CD8-positive, alpha-beta memory T cell (primary cell): ENCODE measurements at places on chromosomes 1 and 21.
A peak's percentile ranks its signal among the peaks of the same experiment; 100 is the strongest.

DNA sequence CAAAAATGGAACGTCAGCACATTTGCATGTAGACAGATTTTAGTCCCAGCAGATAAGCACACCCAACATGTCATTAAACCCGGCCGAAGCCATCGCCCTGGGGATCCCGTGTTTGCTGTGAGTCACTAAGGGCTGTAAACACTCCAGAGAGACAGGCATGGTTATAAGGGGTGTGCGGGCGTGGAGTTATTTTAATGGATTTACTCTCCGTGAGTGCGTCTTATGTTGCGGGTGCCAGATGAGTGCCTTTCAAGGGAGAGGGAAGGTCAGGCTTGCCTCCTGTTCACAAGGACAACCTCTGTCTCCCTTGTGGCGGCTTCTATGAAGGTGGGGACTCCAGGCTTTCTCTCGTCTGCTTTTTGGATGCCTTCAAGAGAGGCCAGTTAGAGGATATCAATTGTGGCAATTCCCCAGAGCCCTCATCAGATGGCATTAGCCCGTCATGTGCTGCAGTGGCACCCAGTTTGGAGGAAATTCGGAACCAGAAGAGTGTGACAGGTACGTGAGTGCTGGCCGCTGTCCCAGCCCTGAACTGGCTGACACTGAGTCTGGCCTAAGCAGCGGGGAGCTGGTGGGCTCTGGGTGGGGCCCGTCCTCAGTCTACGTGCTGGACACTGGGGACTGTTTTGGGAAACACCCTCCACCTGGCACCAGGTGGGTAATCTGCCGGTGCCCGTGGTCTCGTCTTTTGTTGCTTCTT is 223.8 kb upstream of the TMEM51 start:
- DNase-seq: no peak

- DNase-seq: no peak
Measured at GRCh38 chr21:17359781-17360180, 153.1 kb upstream of the CXADR start.

- no peak for DNase-seq
Measured at GRCh38 chr1:90616395-90616794, 100.7 kb downstream of the BARHL2 start.

- DNase-seq: peak; percentile 2
Measured at GRCh38 chr1:21703318-21703963, 34.3 kb upstream of the RAP1GAP start.

DNA sequence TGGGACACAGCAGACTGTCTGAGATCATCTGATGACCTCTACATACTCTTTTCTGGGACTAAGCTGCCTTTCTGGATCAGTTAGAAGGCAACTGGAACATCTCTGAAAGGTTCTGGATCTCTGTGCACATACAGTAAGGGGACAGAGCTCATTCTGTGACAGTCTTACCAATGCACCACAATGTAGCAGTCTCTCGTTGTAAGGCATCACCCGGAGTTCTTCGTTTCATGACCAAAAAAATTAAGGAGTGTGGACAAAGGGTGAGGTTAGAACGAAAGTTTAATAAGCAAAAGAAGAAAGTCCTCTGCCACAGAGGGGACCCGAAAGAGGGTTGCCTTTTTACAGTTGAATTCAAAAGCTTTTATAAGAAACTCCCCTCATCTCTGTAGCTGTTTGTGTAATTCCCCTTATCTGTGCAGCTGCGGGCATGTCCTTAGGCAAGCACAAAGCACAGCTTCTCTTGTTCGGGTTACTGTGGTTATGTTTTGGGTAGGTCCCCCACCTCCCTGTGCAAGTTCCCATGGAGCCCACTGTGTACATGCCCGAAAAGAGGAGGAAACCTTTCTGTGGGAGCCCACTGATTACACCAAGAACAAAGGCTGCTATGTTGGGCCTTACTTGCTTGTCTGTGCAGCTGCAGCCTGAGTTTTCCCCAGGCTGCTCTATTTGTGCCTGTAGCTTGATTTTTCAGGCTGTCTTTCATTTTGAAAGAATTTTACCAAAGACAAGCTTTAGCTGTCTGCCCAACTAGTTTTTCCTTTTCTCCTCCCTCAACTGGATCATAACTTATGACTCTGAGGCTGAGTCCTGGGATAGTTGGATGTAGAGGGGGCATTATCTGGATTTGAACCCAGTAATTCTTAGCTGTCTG is 53.1 kb upstream of the CACNA1E start:
- DNase-seq: no peak

DNA sequence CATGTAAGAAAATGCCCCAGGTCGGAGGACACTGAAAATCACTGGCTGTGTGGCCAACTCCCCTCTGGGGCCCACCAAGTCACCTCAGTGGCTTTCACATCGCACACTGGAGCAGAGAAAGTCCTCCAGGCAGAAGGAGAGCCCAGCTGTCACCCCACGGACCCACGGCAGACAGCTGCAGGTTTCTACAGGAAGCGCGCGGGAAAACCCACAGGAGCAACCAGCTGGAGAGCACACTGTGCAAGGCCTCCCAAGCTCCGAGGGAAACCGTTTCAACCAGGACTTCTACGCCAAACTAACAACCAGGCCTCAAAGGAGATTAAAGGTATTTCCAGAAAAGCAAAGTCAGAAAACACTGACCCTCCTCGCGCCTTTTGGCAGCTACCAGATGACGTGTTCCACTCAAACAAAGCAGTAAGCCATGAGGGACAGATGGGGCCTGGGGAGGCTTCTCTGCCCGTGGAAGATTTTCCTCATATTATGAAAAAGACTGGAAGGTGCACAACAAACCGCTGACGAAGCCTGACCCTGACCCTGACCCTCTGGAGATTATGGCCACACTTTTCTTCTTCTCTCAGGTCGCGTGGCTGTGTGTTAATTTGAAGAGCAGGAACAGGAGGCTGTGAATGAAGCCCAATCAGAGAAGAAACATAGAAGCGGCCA is 21.0 kb downstream of the WDR4 start:
- no peak for DNase-seq

- DNase-seq: no peak
Measured at GRCh38 chr1:174744886-174745285, 254.9 kb upstream of the CACYBP start.

GRCh38 chr1:183150445-183150844 is 35.6 kb upstream of the LAMC2 start:
- no peak for DNase-seq

- no peak for DNase-seq
Measured at GRCh38 chr1:64563958-64564565, 94.1 kb downstream of the CACHD1 start.

DNA sequence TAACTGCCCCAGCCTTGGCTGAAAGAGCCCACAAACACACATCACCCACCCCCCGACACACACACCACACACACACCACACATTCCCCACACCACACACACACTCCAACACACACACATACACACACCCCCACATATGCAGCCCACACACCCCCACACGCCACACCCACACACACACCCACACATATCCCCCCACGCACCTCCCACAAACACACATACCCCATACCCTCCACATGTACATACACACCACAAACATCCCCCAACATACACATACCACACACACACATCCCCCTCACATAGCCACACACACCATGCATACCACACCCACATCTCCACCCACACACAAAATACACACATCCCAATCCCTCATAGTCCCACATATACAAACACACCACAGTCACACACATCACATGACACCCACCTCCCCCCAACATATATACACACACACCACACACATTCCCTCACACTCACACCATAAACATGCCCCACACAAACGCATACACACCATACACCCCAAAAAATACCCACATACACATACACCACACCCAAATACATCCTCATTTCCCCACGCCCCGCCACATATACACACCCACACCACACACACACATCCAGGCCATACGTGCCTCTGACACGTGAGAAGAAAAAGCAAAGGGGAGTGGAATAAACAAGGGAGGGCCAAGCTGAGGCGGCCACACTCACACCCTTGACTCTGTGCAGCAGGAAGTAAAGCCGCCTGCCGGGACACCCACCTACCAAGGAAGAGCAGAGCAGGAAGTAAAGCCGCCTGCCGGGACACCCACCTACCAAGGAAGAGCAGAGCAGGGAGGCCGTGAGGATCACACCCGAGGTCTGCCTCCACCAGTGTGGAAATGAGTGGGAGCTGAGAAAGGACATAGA is 53.7 kb downstream of the HSF2BP start:
- no peak for DNase-seq

DNA sequence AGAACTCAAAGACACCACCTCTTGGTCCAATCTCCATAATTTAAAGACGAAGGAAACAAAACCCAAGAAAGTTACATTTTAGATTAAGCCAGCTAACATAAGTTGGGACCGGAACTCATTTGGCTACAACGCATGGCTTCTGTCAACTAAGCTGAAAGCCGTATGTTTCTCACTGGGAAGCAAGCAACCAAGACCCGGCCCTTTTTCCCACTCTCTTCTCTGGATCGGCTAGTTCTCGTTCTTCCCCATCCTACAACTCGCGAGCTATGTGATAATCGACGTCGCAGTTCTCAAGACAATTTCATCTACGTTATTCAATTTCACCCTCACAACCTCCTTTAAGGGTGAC is 601 bp downstream of the CCT8 start:
- no peak for DNase-seq
